NCI-H345 (cell line): ENCODE measurements at places on chromosomes 6 and 20.

GRCh38 chr6:122184401-122184827 is 215.0 kb upstream of the HSF2 start:
- no peak for DNase-seq

- DNase-seq = no peak
Observed at GRCh38 chr20:63394069-63394919, 33.1 kb upstream of the CHRNA4 start.

DNA sequence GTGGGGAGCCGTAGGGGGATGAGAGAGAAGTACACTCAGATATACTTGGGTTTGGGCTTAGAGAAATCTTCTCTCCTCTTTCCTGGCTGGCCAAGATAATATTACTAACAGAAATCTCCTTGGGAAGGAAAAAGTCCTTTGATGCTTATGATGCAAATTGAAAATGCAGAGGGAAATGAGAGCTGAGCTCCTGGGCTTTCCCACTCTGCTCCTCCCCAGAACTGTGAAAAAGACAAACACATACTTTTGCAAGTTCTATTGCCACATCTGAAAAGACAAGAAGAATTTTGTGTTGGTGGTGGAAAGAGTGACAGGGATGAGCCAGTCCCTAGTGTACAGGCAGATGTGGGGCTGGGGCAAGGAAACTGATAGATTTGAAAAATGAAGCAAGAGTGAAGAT is 185.9 kb downstream of the ANKRD60 start:
- no peak for DNase-seq

DNA sequence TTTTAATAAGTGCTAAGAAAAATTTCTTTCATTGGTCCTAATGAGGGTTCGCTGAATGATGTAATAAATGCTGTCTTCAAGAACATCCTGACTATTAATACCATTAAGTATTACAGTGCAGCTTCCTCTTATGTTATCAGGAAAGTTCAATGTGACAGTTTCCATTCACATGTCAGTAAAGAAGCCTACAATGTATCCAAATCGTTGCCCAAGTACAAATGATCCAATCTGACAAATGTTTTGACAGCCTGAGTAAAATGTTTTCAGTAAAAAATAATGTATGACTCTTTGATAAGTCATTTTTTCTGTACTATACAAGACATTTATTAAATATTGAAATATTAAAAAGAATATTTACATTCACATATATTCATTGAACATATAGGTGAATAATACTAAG is 496.1 kb upstream of the MANEA start:
- DNase-seq = no peak

DNA sequence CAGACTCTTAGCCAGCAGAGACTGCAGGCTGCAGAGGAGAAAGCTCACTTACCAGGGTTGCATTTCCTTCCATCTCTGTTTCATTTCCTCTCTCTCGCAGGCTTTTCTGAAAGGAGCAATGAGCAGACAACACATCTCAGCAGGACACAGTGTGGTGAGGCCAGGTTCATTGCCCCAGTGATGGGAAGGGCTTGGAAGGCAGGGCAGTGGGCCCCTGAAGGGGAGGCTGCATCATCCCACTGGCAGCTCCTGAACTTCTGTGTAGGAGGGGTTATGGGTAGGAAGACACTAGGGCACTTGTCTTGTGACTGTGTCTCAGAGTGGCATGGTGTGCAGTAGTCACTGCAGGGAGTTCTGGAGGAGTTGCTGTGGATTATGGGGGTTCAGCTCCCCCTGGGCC is 246.8 kb downstream of the QKI start:
- no peak for DNase-seq

DNA sequence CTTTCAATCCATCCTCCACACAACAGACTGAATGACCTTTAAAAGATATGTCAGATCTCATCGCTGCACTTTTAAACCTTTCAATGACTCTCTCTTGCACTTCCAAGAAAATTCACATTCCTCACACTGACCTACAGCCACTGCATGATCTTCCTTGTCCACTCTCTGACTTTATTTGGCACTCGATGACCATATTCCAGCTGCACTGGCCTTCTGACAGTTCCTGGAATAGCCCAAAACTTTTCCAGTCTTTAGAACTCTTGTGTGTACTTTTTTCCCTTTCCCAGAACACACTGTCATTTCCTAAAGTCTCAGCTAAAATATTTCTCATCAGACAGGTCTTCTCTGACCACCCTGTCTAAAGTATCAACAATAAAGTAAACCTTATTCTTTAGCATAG is 174.6 kb downstream of the ADGRG6 start:
- DNase-seq = no peak

- DNase-seq = no peak
Observed at GRCh38 chr6:13175759-13176158, 152.6 kb downstream of the TBC1D7 start.
